ENCODE measurements at places on chromosomes 12 and 14. TPM values are rescaled to one million over a fixed set of nuclear protein-coding genes. Genes with fewer than 3 reads are reported as not detected.

DNA sequence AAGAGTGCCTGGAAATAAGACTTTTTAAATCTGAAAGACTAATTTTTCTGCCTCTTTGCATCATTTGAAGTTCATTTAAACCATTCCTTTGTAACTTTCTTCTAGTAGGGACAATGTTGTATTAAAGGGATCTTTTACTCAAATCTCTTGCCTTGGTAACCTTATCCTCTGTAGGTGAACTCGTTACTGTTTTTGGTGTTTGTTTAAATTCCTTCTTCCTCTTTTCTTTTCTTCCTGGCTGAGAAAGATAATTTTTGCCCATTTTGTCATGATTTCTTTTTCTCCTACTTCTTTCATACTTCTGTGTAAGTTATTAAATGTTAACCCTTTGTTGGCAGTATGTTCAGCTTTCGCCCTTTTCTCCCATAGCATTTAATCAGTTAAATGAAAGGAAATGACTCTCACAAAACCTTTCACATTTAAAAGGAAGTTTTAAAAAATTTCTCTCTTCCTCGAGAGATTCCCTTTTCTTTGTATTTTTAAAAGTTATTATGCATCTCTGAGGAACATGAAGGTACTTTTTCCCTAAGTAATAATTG is 10.3 kb downstream of the VEZT start:
- DNase-seq: no peak

- no peak for DNase-seq
These were observed 66.4 kb upstream of the SLC38A4 start for GRCh38 chr12:46892034-46892705.

GRCh38 chr12:32545413-32545980 is 133.6 kb upstream of the DNM1L start:
- DNase-seq: no peak

- no peak for DNase-seq
These were observed 9.9 kb downstream of the DPF3 start for GRCh38 chr14:72883961-72884360.

- DNase-seq: no peak
These were observed 392.6 kb downstream of the CCDC91 start for GRCh38 chr12:28582672-28583376.

Gene TNFAIP2
- total RNA-seq: 184 TPM

GRCh38 chr14:95774265-95775160 is 60.6 kb upstream of the TCL1A start:
- DNase-seq: peak; percentile 52

- no peak for DNase-seq
These were observed 121.9 kb upstream of the SLC38A2 start for GRCh38 chr12:46494424-46494823.

GRCh38 chr14:50044042-50044651 is 72.2 kb downstream of the VCPKMT start:
- DNase-seq: no peak

- DNase-seq: no peak
These were observed 222.6 kb downstream of the RGS6 start for GRCh38 chr14:72154645-72155378.

GRCh38 chr12:52846356-52846970 is 2.3 kb downstream of the KRT78 start:
- DNase-seq: no peak

DNA sequence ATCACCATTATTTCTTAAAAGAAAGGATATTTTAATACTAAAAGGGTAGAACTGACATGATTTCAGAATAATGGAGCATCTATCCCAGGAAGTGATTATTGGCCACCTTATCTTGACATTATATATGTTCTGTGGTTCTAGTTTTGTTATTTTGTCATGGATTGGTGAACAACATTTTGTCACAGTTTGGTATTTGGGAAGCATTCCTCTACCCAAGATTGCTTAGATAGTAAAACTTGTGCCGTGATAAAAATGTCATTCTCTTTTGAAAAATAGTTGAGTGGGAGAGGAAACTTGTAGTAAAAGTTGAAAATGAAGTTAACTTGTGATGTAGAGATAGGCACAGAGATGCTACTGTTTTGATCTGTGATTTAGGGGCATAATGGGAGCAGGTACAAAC is 65.7 kb downstream of the TMX1 start:
- no peak for DNase-seq

GRCh38 chr14:75200451-75200850 is 24.0 kb upstream of the TMED10 start:
- no peak for DNase-seq

GRCh38 chr12:13805041-13805440 is 176.4 kb downstream of the GRIN2B start:
- DNase-seq: no peak

Gene TC2N
- total RNA-seq: 26.8 TPM

GRCh38 chr14:77612011-77612620 is 4.3 kb downstream of the SPTLC2 start:
- no peak for DNase-seq

- no peak for DNase-seq
These were observed 30.6 kb upstream of the SYCP3 start for GRCh38 chr12:101769865-101770264.

- DNase-seq: no peak
These were observed 62.4 kb downstream of the SCN8A start for GRCh38 chr12:51653431-51653830.

Gene IL22
- total RNA-seq: not detected

DNA sequence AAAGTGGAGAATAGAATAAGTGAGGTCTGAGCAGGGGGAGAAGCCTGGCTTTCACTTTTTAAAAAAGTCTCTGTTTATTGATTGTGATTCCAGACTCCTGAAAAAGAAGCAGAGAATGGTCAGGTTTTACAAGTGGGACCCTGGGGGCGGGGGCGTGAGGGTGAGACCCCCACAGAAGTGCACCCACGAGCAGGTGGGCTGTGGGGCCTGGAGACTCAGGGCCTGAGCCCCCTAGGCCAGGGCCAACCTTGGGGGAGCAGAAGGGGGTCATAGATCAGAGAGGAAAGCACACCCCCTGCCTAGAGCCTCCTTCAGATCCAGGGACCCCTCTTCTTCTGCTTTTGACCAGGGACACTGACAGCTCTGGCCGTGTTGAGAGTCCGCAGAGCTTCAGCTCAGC is 180.3 kb downstream of the ADGRD1 start:
- DNase-seq: no peak

- DNase-seq: no peak
These were observed 6.2 kb downstream of the ANKRD13A start for GRCh38 chr12:110005319-110005973.

Gene DEPDC4
- total RNA-seq: not detected

DNA sequence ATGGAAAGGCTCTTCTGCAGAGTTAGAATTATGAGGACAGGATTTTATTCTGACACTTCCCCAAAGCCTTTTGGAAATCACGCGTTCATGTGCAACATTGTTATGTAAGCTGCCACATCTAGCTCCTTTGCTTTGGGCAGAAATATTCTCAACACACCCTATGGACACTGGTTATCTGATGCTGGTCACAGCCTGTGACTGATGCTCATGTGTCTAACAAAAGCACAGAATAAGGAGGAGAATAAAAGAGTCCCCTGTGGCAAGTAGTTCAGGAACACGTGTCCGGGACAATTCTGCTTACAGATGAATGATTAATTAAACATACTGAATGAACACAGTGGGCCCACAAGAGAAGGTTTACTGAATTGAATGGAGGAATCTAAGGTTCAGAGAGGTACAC is 22.1 kb downstream of the FOXN3 start:
- no peak for DNase-seq

- DNase-seq: no peak
These were observed 54.4 kb downstream of the GALNT16 start for GRCh38 chr14:69314327-69314726.

GRCh38 chr12:124434354-124434753 is 133.1 kb downstream of the NCOR2 start:
- no peak for DNase-seq

DNA sequence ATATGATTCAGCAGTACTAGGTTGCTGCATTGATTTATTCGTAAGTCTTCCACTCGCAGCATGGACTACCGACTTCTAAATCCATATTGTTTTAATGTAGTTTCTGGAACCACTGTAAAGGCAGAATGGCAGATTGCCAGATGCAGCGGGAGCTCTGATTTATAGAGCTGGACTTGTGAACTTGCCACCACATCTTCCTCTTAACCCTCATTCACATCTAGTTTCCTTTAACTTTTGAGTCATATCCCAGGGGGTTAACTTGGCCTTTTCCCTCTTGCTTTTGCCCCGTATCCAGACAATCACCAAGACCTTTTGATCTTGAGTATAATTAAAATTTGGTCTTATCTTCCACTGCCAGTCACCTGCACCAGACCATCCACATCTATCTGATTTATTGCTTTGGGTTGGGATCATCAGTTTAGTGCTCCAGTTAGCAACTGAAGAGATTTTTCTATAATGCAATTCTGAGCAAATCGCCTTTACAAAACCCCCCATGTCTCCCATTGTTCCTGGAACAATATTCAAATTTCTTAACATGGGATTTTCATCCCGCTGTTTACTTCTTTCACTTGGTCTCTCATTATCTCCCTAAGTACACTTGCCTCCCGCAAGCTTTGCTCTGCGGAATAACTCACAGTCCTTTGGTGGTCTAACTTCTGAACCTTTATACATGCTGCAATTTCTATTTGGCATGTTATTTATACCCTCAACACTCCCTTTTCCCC is 130.5 kb downstream of the ACSS3 start:
- no peak for DNase-seq

GRCh38 chr12:3869865-3870264 is 3.3 kb downstream of the PARP11 start:
- DNase-seq: no peak

Gene PTCSC3
- total RNA-seq: not detected
